ENCODE measurements at places on chromosomes 2 and 18. TPM values are rescaled to one million over a fixed set of nuclear protein-coding genes. Genes with fewer than 3 reads are reported as not detected.

Gene ALPI
- total RNA-seq: not detected

Gene GREB1L
- total RNA-seq: 1.4 TPM

Gene SP5
- not detected for total RNA-seq

Gene PRKAG3
- total RNA-seq: not detected

Gene ABCG5
- not detected for total RNA-seq

Gene C2orf66
- total RNA-seq: 1.1 TPM

Gene OTX1
- total RNA-seq: not detected

DNA sequence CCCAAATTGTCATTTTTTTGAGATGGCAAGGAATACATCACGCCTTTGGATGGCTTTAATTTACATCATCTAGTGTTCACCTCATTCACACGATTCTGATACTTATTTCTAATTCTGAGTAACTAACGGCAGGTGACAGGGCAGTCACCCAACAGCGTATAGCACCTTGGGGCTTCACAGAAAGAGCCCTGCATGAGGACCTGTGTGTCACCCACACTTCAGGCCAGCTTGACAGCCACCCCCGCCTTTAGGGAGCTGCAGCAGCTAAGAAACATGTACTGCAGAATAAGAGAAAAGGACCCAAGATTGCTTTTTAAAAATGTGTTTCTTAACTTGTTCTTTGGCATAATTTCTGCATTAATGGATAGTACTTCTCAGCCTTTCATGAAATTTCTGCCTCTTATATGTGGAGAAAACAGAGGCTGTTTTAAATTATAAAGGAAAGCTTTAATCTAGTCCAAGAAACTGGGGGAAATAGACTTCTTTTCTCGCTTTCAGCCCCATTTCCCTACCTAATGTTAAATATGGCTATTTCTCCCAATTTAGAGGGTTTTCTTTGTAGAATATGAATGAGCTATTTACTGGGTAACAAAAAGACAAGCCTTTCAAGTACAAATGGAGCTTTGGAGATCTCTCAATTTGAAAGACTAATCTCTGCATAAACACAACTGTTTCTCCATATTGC is 245.1 kb downstream of the LDLRAD4 start:
- DNase-seq: no peak

- DNase-seq: no peak
Measured at GRCh38 chr2:27051902-27052645, 606 bp downstream of the AGBL5 start.

DNA sequence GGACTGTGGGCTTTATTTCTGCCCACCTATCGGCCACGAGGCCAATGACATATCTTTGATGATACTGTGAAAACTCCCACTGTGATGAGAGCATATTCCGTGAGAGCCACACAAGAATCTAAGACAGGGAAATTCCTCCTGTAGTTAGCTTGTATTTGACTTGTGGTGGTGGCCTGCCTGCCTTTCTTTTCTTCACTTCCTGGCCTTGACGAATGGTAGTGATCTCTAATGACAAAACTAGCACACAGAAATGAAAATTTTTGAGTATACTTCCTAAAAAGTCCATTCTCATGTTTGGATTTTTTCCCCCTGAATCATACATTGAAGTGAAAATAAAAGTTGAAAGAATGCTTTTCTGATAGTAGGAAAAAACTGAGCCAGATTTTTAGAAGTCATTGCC is 94.4 kb downstream of the MGAT5 start:
- DNase-seq: no peak

DNA sequence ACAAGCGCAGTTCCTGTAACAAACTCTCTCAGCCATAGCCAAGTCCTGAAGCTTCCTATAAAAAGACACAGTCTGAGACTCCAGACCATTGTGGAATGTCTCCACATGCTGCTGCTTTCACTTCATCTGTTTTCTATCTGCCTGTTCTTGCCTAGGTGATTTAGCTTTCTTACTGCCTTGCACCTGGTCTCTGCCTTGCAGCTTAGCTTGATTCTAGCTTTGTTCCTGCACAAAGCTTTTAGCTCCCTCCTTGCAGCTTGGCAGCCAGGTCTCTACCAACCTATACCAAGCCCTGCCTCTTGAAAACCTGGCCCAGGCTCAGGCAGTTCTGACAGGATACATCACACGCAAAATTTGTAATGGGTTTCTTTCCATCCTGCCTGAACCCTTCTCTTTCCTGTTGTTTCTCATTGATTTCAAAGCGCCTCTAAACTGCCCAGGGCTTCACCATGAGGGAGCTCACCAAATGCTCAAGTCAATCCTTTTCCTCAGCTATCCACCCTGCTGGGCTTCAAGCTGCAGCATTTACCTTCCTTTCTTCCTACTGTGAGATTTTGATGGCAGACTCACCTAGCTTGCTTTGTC is 941.3 kb upstream of the NXPH2 start:
- no peak for DNase-seq

GRCh38 chr2:76406134-76406855 is 695.6 kb upstream of the GCFC2 start:
- DNase-seq: no peak

DNA sequence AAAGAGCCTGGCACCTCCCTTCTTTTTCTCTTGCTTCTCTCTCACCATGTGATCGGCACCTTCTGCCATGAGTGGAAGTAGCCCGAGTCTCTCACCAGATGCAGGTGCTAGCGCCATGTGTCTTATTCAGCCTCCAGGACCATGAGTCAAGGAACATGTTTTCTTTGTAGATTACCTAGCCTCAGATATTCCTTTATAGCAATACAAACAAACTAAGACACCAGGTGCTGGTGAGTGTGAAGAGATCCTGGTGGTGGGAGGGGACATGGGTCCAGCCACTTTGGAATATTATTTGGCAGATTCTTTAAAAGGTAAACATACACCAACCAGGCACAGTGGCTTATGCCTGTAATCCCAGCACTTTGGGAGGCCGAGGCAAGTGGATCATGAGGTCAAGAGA is 5.9 kb upstream of the USP40 start:
- no peak for DNase-seq

Data from glomerular endothelial cell (primary cell).